CD4-positive, CD25-positive, alpha-beta regulatory T cell (primary cell): ENCODE measurements at places on chromosomes 4 and X. TPM values are rescaled to one million over a fixed set of nuclear protein-coding genes. Genes with fewer than 3 reads are reported as not detected.

The NUP62CL gene
- 1.2 TPM for polyA plus RNA-seq

The MBNL3 gene
- polyA plus RNA-seq: 17.4 TPM

The GATA1 gene
- polyA plus RNA-seq: not detected

The SSX4B gene
- polyA plus RNA-seq: not detected

The RHOXF2 gene
- polyA plus RNA-seq: not detected

The HERC3 gene
- 50.4 TPM for polyA plus RNA-seq

The CCNA2 gene
- 3.5 TPM for polyA plus RNA-seq

The FAM156A gene
- polyA plus RNA-seq: 3.3 TPM

The TMEM192 gene
- 19.2 TPM for polyA plus RNA-seq

The LANCL3 gene
- not detected for polyA plus RNA-seq
